Left ventricle myocardium inferior (tissue), 1 donor: ENCODE measurements at places on chromosomes 5 and 9. TPM values are rescaled to one million over a fixed set of nuclear protein-coding genes. Genes with fewer than 3 reads are reported as not detected.
A peak's percentile ranks its signal among the peaks of the same experiment; 100 is the strongest.

Gene EIF4E1B
- not detected for total RNA-seq

GRCh38 chr9:105054491-105054890 lies 126.5 kb upstream of the ABCA1 start:
- DNase-seq, result no peak

Gene PCDHB16
- 1.4 TPM for total RNA-seq

- DNase-seq, result no peak
These were observed 900 bp downstream of the RGS7BP start for GRCh38 chr5:64506567-64507263.

Gene SLC6A3
- total RNA-seq, result not detected

DNA sequence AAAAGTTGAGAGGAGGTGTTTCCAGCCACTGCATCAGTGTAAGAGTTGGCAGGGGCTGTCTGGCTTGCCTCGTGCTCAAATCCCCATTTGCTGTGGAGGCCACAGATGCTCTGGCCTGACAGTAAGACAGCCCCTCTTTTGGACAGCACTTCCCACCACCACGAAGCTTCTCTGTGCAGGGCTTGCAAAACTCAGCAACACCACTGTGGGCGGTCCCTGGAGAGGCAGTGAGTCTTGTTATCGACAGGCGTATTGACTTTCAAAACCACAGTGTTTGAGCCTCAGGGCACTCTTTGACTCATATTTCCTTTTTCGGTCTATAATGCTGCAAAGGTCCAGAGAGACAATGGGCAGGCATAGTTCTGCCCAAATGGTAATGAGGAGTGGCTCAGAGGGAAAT lies 539.5 kb downstream of the EBF1 start:
- peak; percentile 27 for DNase-seq

DNA sequence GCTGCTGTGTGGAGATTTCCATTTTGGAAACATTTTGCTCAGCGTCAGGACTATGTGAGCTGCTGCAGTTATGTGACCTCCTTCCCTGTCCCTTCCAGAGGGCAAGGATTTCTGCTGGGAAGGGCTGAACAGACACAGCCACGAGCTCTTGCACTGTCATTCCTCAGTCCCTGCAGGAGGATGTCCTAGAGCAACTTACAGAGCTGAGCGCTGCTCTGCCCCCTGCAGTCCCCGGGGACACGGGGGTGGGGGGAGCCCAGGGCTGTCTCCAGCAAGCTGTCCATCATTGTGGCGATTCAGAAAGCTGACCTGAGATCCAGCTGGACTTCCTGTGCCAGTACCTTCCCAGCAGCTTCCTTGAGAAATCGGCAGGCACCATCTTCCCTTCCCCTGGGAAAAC lies 28.0 kb upstream of the MAP1B start:
- peak; percentile 38 for DNase-seq
